ENCODE measurements at places on chromosomes 3 and 15.
A peak's percentile ranks its signal among the peaks of the same experiment; 100 is the strongest.

DNA sequence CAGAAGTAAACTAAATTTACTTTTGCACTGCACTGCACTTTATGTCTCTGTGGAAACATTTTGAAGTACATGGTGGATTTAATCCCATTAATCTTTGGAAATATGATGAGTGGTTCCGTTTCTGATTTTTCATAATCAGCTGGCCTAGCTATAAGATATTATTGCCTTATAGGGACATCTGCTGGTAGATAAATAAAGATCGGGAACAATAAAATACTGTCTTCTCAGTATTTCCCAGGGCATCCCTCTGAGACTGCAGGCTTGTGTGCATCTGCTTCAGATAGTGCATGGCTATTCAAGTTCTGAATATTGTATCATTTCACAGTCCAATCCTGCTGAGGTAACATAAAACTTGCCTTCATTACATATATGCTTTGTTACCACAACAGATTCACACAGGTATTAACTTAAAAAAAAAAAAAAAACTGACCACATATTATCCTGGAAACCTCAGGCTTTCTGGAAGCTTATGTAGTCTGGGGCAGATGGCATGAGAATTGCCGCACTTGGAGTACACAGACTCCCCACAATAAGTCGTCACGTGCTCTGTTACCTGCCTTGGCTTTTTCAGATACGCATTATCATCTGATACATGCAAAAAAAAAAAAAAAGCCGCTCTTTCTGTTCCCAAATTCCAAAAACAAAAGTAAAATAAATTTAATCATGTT is 330.8 kb upstream of the AGTR1 start:
- no peak for DNase-seq

DNA sequence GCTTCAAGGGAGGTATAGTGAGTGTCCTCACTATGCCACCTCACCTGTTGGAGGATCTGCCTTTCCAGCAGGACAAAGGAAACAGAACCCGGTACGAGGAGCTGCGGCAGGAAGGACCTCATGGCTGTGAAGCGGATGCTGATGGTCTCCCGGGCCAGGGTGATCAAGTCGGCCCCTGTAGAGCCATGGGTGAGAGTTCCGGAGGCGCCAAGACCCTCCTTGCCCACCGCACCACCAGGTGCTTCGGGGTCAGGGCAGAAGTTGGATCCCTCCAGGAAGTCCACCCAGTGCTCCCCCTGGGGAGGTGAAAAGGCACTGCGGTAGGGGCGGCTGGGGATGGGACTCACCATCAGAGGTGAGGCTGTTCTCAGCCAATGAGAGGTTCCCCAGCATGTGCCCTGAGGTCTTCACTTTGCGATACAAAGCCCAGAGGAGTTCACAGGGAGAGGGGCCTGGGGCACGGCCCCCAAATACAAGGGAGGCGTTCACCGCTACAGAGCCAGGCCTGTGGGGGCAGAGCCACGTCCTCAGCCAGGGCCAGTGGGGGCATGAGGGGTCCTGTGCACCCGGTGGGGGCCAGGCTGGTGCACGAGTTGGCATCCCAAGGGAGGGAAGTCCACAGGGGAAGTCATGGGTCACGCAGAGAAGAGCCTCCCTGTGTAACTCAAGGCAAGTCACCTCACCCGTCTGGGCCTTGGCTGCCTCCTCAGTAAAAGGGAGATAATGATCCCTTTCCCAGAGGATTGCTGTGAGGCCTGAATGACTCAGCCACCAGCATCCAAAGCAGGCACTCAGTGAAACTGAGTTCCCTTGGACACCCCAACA is 27.7 kb downstream of the C15orf39 start:
- no peak for DNase-seq

DNA sequence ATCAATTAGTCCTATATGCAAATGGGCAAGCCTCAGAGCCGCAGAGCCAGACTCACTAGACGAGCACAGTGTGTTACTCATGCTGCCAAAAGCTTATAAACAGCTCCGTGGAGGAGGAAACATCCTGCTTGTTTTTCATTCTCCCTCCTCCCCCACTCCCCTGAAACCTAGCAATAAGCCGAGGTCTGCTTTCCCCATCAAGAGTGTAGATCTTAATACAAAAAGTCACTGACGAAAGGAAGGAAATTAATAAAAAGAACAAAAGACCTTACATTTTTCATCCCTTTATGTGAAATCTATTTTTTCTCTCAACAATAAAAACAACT is 88.5 kb downstream of the XXYLT1 start:
- DNase-seq = no peak

GRCh38 chr3:51501833-51502561 is 2.2 kb upstream of the DCAF1 start:
- DNase-seq = peak; percentile 46

DNA sequence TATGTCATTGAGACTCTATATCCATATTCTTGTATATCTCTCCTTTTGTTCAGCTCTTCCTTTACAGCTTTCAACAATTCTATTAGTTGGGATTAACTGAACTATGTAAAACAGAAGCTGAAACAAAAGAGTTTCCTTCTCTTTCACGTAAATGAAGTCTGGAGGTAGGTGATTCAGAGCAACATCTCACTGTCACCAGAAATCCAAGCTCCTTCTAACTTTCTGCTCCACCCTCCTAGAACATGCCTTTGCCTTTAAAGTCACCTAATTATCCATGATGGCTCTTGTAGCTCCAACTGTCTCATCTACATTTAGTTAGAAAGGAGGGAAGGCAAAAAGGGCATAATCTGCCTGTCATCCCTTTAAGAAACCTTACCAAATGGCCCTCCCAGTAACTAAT is 458.2 kb upstream of the MDFIC2 start:
- DNase-seq = no peak

GRCh38 chr3:88152841-88153240 is 3.1 kb downstream of the C3orf38 start:
- no peak for DNase-seq

GRCh38 chr3:158226429-158226828 is 116.5 kb downstream of the RSRC1 start:
- DNase-seq = no peak

GRCh38 chr15:71397377-71397776 is 282.1 kb downstream of the THSD4 start:
- no peak for DNase-seq

DNA sequence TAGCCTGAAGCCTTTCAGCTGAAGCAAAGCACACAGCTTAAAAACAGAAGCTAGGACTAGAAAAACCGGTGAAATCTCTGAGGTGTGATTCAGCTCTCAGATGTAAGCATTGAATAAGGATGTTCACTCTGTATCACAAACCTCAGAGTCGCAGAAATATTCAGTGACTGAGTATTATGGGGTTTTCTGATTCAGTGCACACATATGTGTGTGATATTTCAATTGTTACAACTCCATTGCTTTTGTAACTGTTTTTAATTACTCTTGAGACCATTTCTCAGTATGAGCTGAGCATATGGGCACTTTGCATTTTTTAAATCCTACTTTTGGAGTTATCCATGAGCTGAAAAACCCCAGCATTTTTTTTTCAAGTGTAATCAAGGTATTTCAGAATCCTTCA is 868.8 kb downstream of the NTRK3 start:
- no peak for DNase-seq

DNA sequence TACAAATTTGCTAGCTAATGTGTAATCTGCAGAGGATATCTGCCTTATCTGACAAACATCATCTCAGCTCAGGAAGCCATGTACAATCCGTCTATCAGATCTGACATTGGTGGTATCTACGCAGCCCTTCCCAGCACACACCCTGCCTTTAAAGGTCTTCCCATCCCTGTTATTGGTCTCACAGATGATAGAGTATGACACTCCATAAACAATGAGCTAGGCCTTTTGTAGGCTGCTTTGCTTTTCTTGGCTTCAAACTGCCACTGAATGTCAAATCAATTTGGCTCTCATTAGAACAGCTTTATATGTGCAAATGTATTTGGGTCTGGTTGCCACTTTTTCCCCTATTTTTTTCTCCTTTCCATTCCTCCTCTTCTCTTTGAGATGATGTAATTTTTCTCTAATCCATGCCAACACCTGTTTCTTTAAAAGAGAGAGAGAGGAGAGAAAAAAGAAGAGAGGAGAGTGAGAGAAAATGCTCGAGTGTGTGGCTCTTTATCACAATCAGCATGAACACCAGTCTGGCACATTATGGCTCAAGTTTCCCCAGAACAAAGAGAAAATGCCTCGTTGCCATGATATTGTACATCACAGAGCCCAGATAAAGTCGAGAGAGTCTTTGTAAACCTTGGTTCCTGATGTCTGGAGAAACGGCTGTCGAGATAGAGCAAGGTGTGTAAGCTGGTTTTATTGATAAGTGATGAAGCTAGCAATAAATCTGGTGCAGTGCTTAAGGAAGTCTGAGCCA is 80.8 kb upstream of the DPH6 start:
- DNase-seq = no peak

DNA sequence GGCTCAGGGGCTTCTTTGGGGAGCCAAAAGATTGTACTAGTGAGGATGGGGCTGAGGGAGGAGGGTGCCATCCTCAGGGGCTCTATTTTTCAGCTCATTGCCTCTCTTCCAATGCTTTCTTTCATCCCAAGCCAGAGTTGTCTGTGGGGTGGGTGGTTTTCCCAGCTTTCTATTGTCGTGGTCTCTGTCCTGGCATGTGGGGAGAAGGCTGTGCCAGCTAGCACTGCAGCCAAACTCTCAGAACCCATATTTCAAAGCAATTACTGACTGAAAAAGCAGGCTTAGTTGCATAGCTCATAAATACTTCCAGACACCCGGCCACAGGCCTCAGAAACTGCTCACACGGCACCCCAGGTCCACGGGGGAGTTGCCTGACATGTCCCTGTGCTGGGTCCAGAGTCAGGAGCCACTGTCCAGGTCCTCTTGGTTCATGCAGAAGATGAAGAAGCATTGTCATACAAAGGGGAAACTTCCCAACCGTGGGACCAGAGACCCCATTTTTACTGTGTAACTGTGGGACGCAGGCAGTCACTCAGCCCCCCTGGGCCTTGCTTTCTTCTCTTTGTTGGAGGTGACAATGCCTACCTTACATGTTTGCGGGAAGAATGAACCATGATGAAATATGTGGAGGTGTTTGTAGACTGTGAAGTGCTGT is 27.6 kb downstream of the FGD5 start:
- no peak for DNase-seq

DNA sequence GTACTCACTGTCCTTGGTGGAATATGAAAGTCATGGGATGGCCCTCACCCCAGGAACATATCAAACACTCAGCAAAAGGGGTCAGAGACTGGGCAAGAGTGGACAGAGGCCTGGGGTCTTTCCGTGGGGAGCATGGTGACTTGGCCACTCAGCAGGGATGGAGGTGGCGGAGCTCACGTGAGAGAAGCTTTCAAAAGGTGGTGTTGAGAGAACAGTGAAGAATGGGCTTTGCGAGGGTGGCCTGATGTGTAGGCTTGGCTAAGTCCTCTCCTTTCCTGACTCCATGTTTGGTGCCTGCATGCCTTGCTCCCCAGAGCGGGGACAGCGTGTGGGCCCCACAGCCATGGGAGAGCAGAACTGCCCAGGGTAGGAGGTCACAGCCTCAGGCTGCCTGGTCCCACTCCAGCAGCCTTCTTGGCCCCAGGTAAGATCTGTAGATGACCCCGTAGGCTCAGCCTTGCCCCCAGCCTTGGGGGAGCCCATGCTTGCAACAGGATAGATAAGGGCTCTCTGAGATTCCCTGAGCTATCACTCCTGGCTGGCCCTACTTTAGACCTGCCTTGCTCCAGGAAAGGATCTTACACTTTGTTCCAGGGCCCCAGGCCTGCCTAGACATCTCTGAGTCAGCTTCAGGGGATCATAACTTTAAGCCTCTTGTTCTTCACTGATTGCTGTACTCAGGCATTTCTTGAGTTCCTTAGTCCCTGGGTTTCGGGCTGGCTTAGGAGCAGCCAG is 17.0 kb downstream of the RPLP1 start:
- DNase-seq = no peak

DNA sequence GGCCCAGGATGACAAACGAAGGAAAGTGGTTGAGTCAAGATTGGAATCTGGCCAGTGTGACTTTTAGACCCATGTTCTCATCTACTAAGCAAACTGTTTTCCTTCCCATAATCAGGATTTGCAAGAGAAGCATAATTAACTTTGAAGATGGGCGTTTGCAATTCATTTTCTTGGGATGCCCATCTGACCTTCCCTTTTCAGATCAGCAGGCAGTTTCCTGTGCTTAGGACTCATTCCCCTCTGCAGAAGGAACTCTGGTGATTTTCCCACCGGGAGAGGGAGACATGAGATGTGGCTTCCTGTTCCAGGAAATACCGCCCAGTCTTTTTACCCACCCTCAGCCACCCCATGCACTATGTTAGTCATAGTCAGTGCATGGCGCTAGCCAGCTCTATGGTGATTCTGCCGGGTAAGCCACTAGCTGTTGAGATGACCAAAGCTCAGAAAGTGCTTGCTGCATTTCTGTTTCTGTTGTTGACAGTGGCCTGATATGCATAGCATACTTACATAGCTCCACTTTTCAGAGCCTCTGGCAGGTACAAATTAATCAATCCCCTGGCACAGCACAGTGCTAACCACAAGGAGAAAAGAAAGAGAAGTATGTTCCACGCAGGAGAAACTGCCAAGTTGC is 129.4 kb downstream of the VGLL4 start:
- peak; percentile 72 for DNase-seq

DNA sequence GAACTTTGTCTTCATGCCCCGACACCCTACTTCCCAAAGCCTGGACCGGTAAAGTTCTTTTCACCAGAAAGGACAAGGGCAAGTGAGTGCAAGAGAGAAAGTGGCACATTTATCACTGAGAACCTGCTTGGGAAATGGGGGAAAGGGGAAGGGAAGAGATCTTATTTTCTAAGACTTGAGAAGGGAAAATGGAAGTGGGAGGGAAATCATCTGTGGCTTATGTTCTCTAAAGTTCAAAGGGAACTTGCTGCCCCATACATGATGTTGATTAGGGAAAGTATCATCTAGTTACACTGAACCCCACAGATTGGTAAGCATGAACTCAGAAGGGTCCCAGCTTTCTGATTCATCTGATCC is 199.5 kb upstream of the LPP start:
- no peak for DNase-seq

DNA sequence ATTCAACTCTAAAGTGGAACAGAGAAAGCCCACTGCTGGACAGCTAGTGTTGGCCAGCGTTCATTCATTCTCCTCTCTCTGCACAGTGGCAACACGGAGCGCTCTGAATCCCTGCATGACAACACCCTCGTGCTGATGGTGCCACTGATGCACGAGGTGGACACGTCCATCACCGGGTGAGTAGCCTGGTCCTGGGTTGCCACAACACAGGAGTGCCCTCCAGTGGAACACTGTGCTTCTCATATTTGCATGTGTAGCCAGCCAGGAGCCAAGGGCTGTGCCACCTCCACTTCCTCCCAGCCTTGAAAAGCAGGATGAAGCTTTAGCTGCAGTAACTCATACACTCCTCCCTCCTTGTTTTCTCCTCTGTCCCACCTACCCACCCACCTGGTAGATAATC is 120.0 kb upstream of the CTDSPL start:
- no peak for DNase-seq

DNA sequence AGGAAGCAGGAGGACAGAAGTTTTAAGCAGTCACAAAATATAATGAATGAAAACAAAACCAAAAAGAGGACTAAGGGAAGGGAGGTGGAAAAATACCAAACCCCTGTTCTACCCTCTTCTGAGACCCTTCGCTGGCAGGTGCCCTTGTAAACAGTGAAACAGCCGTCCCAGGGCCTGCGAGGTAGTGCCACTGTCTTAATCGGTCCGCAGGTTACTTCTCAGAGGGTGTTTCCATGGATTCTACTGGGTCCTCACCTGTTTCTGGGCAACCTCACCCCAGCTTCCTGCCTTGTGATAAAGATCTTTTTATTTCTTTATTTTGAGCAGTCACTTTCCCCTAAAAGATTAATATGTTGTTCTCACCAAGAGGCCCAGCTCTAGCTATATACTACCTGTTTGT is 65.3 kb downstream of the SLC30A4 start:
- DNase-seq = no peak

Measured in HS-27A (cell line).